RPMI7951 (cell line): ENCODE measurements at places on chromosomes 1 and 21. TPM values are rescaled to one million over a fixed set of nuclear protein-coding genes. Genes with fewer than 3 reads are reported as not detected.

The S100A2 gene
- total RNA-seq = 9.0 and 11.2 TPM in 2 replicates

The TAGLN2 gene
- total RNA-seq = 811 and 1,008 TPM in 2 replicates

The HOOK1 gene
- not detected in 2 replicates for total RNA-seq

The SAMSN1 gene
- 0.12 and 0.98 TPM in 2 replicates for total RNA-seq

The FCN3 gene
- total RNA-seq = not detected in 2 replicates

The ZSWIM5 gene
- 0.10 TPM in 1 of 2 replicates, not detected in the other for total RNA-seq

The CD2 gene
- not detected in 2 replicates for total RNA-seq

The KIF1B gene
- 11.9 and 12.5 TPM in 2 replicates for total RNA-seq

The NFIA gene
- total RNA-seq = 0.78 and 3.0 TPM in 2 replicates

The AIM2 gene
- 13.9 and 15.5 TPM in 2 replicates for total RNA-seq

The RHOU gene
- total RNA-seq = 0.24 and 0.59 TPM in 2 replicates

The C1orf105 gene
- not detected in 2 replicates for total RNA-seq

The KMO gene
- total RNA-seq = 0.60 and 1.3 TPM in 2 replicates

The TNFSF4 gene
- 1.2 and 1.3 TPM in 2 replicates for total RNA-seq

The CFAP45 gene
- 2.2 and 2.9 TPM in 2 replicates for total RNA-seq
